ENCODE measurements at places on chromosomes 6 and 20. TPM values are rescaled to one million over a fixed set of nuclear protein-coding genes. Genes with fewer than 3 reads are reported as not detected.

The MANEA gene
- total RNA-seq: 9.5 TPM

The PPP1R14C gene
- 11.9 TPM for total RNA-seq

The HTR1E gene
- total RNA-seq: not detected

The DDO gene
- total RNA-seq: 0.25 TPM

The BPIFB2 gene
- not detected for total RNA-seq

The CST5 gene
- total RNA-seq: 4.8 TPM
